ENCODE measurements at places on chromosomes 1 and 21.

GRCh38 chr1:92922356-92923035 is 38.8 kb downstream of the DIPK1A start:
- DNase-seq = no peak

GRCh38 chr1:93025572-93025971 is 53.5 kb upstream of the MTF2 start:
- DNase-seq = no peak

GRCh38 chr1:23810818-23811540 is 10.4 kb upstream of the GALE start:
- DNase-seq = peak; percentile 52

- no peak for DNase-seq
These were observed 155.6 kb downstream of the NUF2 start for GRCh38 chr1:163477276-163477830.

- no peak for DNase-seq
These were observed 76.3 kb downstream of the ZP4 start for GRCh38 chr1:237814319-237814924.

GRCh38 chr1:207695891-207696290 is 51.0 kb downstream of the CR1L start:
- no peak for DNase-seq

DNA sequence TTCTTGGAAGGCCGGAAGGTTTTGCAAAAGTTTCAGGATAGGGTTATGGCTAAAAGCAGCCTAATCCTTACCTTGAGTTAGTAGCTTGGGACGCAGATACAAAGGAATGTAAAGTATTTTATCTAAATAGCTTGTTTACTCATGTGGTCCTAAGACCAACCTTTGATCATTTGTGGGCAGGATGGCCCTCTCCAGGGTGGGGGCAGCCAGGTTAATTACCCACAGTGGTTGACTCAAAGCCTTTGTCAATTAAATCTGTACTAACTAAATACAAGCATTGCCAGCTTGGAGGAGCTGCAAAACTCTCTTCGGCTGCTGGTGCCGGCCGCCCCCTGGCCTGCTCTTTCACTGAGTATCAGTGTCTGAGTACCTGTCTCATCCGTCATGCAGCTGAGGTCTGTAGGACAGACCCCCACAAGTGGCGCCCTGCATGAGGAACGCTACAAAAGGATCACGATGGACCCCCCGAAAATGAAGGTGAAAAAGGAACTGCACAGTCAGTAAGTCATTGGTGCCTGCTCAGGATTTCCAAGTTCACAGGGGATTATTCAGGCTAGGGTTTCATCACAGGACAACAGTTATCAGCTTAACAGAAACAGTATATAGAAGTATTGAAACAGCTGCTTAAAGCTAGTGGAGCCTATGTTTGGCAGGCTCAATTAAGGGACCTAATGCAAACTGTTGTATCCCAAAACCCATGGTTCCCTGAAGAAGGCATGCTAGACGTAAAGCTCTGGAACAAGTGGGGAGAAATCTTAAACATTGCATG is 212.5 kb upstream of the MAP1LC3C start:
- DNase-seq = no peak

GRCh38 chr1:241375886-241376285 is 18.9 kb upstream of the RGS7 start:
- no peak for DNase-seq

GRCh38 chr1:41023279-41023990 is 1.9 kb upstream of the SLFNL1 start:
- DNase-seq = no peak

DNA sequence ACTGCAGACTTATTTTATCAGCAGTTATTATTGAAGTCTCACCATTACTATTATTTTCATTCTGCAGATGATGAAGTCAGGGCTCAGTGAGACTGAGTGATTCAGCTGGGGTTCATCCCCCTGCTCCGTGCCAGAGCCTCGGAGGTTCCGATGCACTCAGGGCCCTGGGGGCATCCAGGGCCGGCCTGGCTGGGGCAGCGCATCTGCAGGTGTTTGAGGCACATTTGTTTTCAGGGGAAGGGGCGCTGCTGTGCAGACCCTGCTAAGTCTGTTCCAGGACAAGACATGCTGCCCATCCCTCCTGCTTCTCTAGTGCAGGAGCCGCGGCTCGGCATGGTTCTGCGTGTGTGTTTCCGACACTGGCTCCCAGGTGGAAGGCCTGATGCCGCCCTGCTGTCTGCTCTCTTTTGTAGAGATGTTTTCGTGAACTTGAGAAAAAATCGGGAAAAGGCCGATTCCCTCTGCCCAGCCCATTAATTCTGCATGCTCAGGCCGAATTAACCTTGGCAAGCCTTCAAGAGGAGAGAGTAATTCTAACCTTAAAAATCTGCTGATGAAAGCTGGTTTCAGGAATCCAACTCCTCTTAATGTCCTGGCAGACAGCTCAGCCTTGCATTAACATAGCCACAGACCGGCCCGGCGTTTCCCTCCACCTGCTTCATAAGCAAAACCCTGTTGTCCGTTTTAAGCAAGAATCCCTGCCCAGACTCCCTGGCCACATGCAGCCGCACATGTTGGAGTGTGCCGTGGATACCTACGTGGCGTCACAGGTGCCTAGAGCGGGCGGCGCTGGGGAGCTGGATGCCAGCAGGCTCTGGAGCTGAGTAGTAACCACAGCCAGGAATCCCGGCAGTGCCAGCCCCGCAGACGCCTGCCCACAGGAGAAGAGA is 316.0 kb upstream of the VAMP3 start:
- no peak for DNase-seq

- DNase-seq = no peak
These were observed 99.8 kb downstream of the PTGER3 start for GRCh38 chr1:70947835-70948234.

DNA sequence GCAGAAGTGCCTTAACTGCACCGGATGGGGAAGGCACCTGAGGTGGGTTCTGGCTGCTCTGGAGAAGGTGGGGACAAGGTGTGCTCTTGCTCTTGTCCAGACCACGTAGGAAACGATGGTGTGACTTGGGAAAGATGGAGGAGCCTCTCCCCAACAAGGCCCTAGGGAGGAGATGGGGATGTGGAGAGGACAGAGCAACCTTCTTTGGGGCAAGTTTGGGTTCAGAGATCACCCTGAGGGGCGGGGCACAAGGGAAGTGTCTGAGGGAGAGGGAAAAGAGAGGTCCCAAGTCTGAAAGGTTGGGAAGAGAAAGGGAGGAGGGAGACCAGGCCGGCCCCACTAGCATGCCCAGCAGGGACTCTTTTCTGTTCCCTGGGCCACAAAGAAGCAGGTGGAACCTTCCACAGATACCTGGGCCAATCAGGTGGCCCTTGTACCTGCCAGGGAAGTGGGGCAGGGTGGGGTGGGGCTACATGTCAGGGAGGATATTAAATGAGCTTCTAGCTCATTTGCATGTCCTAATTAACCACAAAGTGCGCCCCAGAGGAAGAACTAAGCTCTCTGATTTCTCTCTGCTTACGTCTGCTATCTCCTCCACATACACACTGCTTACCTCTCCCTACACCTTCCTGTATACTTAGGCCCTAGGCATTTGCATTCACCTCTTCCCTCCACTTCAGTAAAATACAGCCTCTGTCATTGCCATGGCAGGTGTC is 15.9 kb downstream of the INKA2 start:
- DNase-seq = no peak

- DNase-seq = no peak
These were observed 27.2 kb downstream of the MRPL37 start for GRCh38 chr1:54227091-54227602.

GRCh38 chr21:31928656-31929055 is 55.8 kb downstream of the HUNK start:
- no peak for DNase-seq

- peak; percentile 93 for DNase-seq
These were observed 1.0 kb downstream of the LEPR start for GRCh38 chr1:65421351-65422025.

- DNase-seq = no peak
These were observed 52.1 kb downstream of the ACBD3 start for GRCh38 chr1:226134170-226135058.

DNA sequence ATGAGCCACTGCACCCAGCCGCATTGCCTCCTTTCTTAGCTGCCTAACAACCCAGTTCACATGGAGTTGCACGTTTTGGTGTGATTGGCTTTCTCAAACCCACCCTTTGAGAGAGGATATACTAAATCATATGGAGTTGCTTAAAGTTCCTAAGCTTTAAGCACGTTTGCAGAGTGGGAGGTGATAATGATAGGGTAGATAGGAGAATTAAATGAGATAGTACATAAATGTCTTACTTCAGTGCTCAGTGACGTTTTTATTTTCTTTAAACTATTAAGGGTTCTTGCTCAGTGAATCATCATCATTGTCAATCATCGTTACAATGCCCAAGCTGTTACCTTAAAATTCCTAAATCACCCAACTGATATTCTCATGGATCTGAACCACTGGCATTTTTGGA is 2.9 kb upstream of the SH3D21 start:
- no peak for DNase-seq

- no peak for DNase-seq
These were observed 101.9 kb upstream of the SLC45A1 start for GRCh38 chr1:8216005-8216404.

- DNase-seq = no peak
These were observed 54.9 kb upstream of the DIPK1A start for GRCh38 chr1:93016171-93016570.

- DNase-seq = no peak
These were observed at the start of gene FCAMR for GRCh38 chr1:206970446-206970845. Gene FCAMR, minus strand, starts transcription at chr1:206970460. Its CDS starts 335 bp downstream, at chr1:206970125.

DNA sequence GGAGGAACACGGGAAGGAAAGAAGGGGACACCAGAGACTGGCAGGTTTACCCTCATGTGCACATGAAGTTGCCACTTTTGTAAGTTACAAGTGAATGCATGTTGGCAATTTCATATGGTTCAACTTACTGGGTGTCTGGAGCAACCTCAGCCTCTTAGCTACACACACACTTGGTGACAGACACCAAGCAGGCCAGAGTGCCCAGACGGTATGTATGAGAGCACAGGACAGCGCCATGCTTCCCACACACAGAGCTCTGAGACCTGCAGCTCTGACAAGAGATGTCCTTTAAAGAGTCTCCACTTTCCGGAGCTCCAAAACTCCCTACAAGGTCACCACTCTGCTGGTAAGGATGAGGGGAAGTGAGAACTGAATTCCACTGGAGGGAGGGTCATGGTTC is 1.9 kb upstream of the TRABD2B start:
- no peak for DNase-seq

GRCh38 chr1:178101266-178101630 is 7.3 kb downstream of the RASAL2 start:
- peak; percentile 18 for DNase-seq

DNA sequence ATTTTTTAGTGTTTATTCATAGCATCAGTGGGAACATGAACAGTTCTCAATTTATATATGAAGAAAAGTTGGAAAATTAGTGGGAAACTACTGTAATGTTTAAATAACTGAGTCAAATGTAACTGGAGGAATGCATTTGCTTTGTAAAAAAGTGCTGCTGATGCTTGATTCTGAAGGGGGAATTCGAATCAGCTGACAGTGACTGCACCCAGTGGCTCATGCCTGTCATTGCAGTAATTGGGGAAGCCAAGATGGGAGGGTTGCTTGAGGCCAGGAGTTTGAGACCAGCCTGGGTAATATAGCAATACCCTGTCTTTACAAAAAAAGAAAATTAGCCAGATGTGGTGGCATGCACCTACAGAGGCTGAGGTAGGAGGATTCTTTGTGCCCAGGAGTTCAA is 398.4 kb downstream of the ZP4 start:
- DNase-seq = no peak

DNA sequence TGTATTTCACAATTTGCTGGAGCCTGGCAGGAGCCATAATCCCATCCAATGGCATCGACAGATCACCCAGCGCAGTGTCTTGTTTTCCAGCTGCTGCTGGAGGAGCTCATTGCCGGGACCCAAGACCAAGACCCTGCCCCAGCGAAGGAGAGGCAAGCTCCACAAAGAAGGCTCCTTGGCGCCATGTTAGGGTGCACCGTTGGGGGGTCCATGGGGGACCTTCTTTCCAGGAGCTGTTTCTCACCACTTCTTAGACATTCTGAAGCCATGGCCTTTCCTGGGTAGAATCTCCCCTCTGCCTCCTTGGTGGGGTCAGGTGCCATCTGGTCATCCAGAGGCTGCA is 31.1 kb downstream of the AJAP1 start:
- no peak for DNase-seq

- no peak for DNase-seq
These were observed at the start of gene OR10K2 for GRCh38 chr1:158426137-158426536. Gene OR10K2, minus strand, starts transcription at chr1:158426237. Its CDS starts 5,371 bp downstream, at chr1:158420866.

- DNase-seq = no peak
These were observed 17.2 kb downstream of the FAM3B start for GRCh38 chr21:41333752-41334151.

DNA sequence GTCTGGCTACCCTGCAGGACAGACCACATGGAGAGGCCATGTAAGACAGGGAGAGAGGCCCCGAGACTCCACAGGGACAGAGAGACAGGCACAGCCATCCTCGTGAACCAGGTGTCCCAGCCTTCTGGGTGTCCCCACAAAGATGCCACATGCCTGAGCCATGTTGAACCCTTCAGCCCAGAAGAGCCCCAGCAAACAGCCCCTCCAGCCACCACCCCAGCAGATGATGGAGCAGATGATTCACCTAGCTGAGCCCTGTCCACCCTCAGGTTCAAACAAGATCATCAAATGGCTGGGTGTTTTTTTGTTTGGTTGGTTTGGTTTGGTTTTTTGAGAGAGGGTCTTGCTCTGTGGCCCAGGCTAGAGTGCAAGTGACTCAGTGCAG is 78.7 kb downstream of the DHRS3 start:
- no peak for DNase-seq

- no peak for DNase-seq
These were observed 120.1 kb upstream of the NR5A2 start for GRCh38 chr1:199907361-199907760.

DNA sequence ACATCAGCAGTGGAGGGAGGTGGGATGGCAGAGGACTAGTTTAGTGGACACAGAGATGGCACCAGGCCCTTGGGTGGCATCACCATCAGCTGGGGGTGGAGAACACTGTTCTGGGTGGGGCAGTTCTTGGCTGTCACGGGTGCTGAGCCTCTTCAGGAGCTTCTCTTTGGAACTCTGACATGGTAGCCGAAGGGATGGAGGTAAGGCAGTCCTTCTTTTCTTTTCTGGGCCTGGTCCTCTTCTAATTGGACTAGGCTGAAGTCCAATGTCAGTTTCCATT is 8.3 kb upstream of the MEF2D start:
- no peak for DNase-seq

GRCh38 chr1:81209461-81209860 is 591.3 kb upstream of the ADGRL2 start:
- no peak for DNase-seq

GRCh38 chr1:47555841-47556560 is 118.2 kb downstream of the FOXD2 start:
- DNase-seq = no peak

GRCh38 chr1:6167391-6168303 is 12.5 kb downstream of the CHD5 start:
- DNase-seq = no peak

- peak; percentile 59 for DNase-seq
These were observed 21.8 kb downstream of the EXOC8 start for GRCh38 chr1:231315887-231316286.

- no peak for DNase-seq
These were observed 63.8 kb downstream of the ARHGEF10L start for GRCh38 chr1:17603091-17603841.

GRCh38 chr1:219189952-219190351 is 16.3 kb downstream of the LYPLAL1 start:
- DNase-seq = no peak

GRCh38 chr21:31446226-31446855 is 102.3 kb upstream of the TIAM1 start:
- no peak for DNase-seq
